ENCODE measurements at places on chromosomes 7 and 10.

DNA sequence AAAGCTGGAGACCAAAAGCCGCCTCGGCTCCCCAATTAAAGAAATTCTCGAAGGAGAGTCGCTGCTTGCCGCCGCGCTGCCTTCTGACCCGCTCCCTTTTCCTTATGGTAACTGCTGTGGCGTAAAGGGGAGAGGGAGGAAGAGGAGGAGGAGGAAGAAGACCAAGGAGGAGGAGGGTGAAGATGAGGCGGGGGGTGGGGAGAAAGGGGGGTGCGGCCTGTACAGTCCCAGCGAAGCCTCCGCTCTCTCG, 388 bp downstream of the CNOT4 start:
- no peak for DNase-seq

- no peak for DNase-seq
These were observed 896.4 kb downstream of the PCDH15 start for GRCh38 chr10:53904506-53905241.

- no peak for DNase-seq
These were observed 101.6 kb upstream of the FAM13C start for GRCh38 chr10:59463909-59464308.

DNA sequence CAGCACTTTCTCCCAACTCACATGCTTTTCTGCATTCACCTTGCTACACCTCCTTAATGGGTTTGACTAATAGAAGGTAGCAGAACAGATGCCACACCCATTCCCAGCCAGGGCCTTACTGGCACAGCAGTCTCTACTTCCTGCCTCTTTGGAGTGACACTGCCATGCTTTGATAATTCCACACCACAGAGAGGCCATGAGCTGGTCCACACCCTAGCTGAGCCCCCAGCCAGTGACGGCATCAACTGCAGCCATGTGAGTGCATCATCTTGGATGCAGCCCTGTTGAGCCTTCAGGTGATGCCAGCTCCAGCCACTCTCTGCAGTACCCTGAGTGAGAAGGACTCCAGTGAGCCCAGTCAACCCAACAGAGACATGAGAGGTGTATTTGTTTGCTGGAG, 27.5 kb upstream of the EZH2 start:
- DNase-seq, result no peak

- DNase-seq, result no peak
These were observed 13.0 kb upstream of the C10orf90 start for GRCh38 chr10:126683466-126683865.

- no peak for DNase-seq
These were observed 22.0 kb downstream of the CRPPA start for GRCh38 chr7:16399265-16399831.

DNA sequence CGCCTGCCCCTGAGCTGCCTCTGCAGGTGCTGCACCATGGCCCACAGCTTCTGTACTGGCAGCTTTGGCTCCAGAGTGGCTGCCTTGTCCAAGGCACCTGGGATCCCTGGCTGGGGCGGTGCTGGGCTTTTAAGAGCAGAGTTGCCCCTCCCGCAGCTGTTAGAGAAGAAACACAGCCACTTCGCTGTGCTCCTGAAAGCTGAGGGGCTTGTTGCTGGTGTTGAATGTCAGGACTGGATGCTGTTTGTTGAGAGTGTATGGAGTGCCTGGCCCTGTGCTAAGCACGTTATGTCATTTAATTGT, 6.2 kb downstream of the FAM241B start:
- DNase-seq, result no peak

GRCh38 chr7:91683823-91684222, 196.7 kb downstream of the MTERF1 start:
- no peak for DNase-seq

- no peak for DNase-seq
These were observed 134.7 kb downstream of the MAD1L1 start for GRCh38 chr7:2098056-2098455.

GRCh38 chr7:149558149-149558861, 60.7 kb upstream of the ZNF746 start:
- DNase-seq, result no peak

- no peak for DNase-seq
These were observed 6.8 kb downstream of the ELMO1 start for GRCh38 chr7:37441816-37442215.

GRCh38 chr10:49500412-49500811, 38.5 kb downstream of the ERCC6 start:
- DNase-seq, result no peak

- DNase-seq, result no peak
These were observed 39.4 kb downstream of the CSGALNACT2 start for GRCh38 chr10:43177595-43177994.

- DNase-seq, result no peak
These were observed 33.4 kb upstream of the PLPP4 start for GRCh38 chr10:120423431-120424197.

GRCh38 chr7:79964463-79964862, 170.2 kb upstream of the GNAI1 start:
- no peak for DNase-seq

DNA sequence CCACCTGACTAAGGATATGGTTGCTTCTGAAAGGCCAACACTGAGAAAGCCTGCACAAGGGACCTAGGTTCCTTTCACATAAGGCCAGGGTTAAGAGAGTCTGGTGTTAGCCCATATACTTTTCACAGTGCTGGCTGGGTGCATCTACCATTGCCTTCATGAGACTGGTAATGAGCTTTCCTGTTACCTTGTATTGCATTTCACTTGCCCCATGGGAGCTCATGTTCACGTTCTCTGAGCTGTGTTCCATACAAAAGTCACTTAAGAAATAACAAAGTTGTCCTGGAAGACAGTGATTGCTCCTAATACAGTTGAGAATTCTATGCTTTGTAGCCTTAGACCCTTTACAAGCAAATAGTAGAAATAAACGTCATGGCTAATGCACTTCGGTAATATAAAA, 337.8 kb upstream of the TEX47 start:
- DNase-seq, result no peak

DNA sequence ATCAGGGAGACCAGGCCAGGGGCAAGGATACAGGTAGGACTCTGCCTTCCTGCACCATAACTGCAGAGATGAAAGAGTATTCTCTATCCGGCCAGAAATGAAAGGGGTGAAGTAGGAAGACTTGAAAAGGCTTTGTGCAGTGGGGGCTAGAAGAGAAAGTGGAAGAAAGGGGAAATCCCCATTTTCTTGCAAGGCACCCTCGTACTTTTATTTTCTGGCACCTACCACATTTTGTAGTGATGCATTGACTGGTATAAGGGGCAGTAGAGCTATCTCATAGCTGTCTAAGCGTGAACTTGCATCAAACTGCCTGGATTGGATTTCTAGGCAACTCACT, 752 bp upstream of the CAMK2G start:
- no peak for DNase-seq

DNA sequence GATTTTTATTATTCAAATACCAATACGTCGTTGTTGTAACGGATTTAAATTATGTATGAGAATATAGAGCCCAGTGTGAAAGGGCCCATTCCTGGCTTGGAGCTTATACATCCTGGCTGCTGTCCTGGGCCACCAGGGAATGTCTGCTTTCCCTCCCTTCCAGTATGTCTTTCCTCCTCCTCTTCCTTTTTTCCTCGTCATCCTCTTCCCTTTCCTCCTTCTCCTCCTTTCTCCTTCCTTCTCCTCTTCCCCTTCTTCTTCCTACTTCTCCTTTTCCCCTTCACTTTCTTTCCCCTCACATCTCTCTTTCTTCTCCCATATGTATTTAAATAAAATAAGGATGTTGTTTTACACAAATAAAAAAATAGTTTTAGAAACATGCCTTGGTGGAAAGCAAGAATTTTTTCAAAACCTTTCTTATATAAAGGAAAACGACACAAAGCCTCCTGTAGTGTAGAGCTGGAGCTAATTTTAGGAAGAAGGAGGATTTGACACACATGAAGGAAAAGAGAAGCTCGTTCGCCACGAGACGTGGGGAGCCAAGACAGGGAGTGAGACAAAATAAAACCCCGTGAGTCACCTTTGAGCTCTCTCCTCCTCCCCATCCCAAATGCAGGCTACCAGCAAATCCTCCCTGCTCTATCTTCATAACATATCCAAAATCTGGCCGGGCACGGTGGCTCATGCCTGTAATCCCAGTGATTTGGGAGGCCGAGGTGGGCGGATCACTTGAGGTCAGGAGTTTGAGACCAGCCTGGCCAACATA, 301.1 kb upstream of the LYZL1 start:
- no peak for DNase-seq

DNA sequence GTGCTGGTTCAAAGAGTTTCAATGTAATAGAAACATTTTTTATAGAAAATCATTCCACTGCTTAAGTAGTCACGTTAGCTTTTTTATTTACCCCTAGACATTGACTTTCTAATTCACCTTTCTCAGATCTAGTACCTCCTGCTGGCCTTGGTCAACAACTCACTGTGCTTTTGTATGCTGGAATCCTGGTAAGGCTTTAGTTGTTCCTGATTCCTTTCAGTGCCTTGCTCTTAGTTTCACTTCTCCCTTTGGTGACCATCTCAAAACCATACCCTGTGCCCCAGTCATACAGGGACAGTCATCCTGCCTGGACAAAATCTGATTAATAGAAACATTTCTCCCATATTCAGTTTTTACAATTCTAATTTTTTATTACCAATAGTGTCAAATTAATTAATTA, 130.2 kb downstream of the GPR37 start:
- DNase-seq, result no peak

- no peak for DNase-seq
These were observed 29.4 kb downstream of the FAM241B start for GRCh38 chr10:69659241-69660038.

- DNase-seq, result peak; percentile 1
These were observed 73.4 kb upstream of the KCNMA1 start for GRCh38 chr10:77710759-77711682.

- DNase-seq, result no peak
These were observed 5.1 kb upstream of the PLEKHS1 start for GRCh38 chr10:113746217-113746957.

- no peak for DNase-seq
These were observed 3.3 kb upstream of the UNCX start for GRCh38 chr7:1229202-1229947.

DNA sequence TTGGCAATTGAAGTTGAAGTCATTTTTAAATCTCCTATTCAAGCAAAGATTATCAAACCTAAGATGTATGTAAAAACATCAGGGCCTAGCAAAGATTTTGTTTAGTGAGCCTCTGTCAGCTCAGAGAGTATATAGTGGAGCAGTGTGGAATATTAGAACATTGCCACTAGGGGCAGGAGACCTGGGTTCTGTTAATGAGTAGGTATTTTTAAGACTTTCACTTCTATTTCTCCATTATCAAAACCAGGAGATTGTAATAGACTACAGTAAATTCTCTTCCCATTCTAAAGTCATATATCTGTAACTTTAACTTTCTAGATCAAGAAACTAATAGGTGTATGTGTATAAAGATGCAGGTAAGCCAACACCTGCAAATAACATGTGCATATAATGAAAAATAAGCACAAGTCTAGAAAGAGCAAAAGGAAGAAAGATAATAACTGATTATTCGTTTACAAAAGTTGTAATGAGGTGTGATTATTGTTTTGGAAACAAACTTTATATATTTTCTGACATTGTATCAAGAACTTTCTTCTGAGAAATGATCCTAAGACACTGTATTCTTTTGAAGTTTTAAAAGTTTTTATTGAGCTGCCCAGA, 64.4 kb downstream of the KCND2 start:
- DNase-seq, result no peak

DNA sequence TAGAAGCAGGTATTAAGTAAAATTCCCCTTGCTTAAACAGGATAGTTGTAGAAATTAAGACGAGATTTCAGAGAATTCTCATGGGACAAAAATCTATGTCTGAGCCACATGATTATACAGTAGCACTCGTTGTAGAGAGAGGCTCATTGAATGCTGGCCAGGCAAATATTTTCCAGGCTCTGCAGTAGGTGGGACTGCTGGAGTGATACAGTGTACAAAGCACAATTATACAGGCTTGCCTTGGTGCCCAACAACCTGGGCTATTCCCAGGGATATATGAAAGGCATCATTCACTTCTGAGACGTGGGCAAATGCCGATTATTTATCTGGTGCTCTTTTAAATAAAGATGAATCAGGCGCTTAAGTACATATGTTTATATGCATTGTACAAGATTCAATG, 380.6 kb downstream of the PHTF2 start:
- no peak for DNase-seq

GRCh38 chr10:97903128-97904017, 53.7 kb downstream of the GOLGA7B start:
- DNase-seq, result no peak

DNA sequence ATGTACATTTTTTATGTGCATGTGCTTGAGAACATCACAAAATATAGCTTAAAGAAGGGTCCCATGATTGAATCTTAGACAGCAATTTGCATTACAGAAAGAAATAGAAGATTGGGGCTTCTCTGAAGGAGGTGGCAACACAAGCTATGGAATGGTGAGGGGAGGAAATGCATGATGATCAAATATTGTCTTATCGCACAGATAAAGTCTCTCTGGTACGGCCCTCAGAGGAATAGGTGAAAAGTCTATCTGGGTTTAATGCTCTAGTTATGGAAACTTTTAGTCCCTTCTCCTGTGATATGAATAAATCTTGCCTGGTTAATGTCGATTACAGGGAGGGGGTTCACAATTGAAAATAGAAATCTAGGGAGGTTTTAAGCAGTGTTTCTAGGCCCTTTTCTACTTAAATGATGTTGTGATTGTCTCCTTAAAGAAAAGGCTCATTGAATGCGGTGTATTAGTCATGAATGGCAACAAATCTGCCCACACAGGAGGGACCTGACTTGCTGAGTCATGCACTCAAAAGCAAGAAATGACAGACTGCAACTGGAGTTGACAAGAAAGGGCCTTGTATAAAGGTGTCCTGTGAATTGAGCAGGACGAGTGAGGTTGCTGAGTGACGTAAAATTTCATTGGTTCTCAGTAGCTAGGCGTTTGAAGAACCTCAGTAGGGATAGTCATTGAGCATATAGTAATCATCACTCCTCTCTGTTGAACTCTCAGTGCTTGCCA, 133.4 kb upstream of the CSTF2T start:
- no peak for DNase-seq

- DNase-seq, result no peak
These were observed 413 bp downstream of the BUD31 start for GRCh38 chr7:99409192-99409572.

- no peak for DNase-seq
These were observed 561 bp downstream of the FGFR2 start for GRCh38 chr10:121597504-121598262.

DNA sequence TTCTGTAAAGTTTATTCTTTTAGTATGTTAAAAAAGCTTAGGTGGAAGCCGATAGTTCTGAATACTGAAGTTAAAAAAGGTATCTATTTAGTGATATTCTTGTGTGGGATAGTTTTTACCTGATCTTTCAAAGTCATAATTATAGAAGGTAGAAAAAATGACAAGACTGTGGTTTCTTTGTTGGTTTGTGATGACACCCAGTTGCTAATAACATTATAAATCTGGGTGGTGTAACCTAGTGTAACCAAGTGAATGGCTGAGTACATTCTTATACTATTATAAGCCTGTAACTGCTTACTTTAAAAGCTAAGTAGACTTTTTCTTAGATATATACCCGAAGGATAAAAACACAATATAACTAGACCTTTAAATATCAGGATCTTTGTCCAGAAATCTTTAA, 2.3 kb downstream of the CDK13 start:
- DNase-seq, result no peak

- DNase-seq, result no peak
These were observed 163.7 kb downstream of the SRPK2 start for GRCh38 chr7:105224884-105225651.

Data from NCI-H1417 treated with DMSO at 0.1 percent for 48 hours (cell line).